Activated naive CD4-positive, alpha-beta T cell treated with anti-CD3 and anti-CD28 coated beads, Interleukin-2, amount 50 U/mL, for 72 hours (primary cell): ENCODE measurements at places on chromosomes 2 and 18. TPM values are rescaled to one million over a fixed set of nuclear protein-coding genes. Genes with fewer than 3 reads are reported as not detected.

Gene CYP27C1
- not detected for total RNA-seq

Gene CIDEA
- not detected for total RNA-seq

Gene NEUROD1
- total RNA-seq, result not detected

Gene NAT8
- total RNA-seq, result not detected

Gene ANKRD30BL
- total RNA-seq, result not detected

Gene CFAP53
- total RNA-seq, result 0.82 TPM

Gene DOCK10
- 173 TPM for total RNA-seq

Gene RAMP1
- total RNA-seq, result 0.47 TPM

Gene SLC9A4
- 0.23 TPM for total RNA-seq

Gene IAH1
- 65.8 TPM for total RNA-seq

Gene TTN
- 4.3 TPM for total RNA-seq

Gene TMEM182
- 7.4 TPM for total RNA-seq

Gene EHD3
- total RNA-seq, result 1.9 TPM

Gene CRYGC
- not detected for total RNA-seq

Gene CYS1
- total RNA-seq, result not detected

Gene HOXD1
- total RNA-seq, result not detected

Gene DLGAP1
- not detected for total RNA-seq

Gene MYCN
- total RNA-seq, result not detected

Gene PKDCC
- not detected for total RNA-seq

Gene PAX3
- total RNA-seq, result not detected

Gene LYG2
- total RNA-seq, result not detected

Gene SULT1C4
- total RNA-seq, result not detected

Gene RNU2-63P
- 12.6 TPM for total RNA-seq

Gene MAIP1
- total RNA-seq, result 29.6 TPM

Gene UGT1A4
- not detected for total RNA-seq

Gene IL36A
- not detected for total RNA-seq

Gene DCTN1
- 45.6 TPM for total RNA-seq

Gene TMEM163
- total RNA-seq, result not detected

Gene AUP1
- total RNA-seq, result 42.3 TPM

Gene C2orf80
- not detected for total RNA-seq

Gene SPDYA
- 2.0 TPM for total RNA-seq

Gene LAMA3
- 0.07 TPM for total RNA-seq

Gene CDH20
- total RNA-seq, result 0.09 TPM

Gene TTC39C
- total RNA-seq, result 46.2 TPM

Gene SCRN3
- total RNA-seq, result 11.0 TPM

Gene REG1A
- not detected for total RNA-seq

Gene G6PC2
- total RNA-seq, result not detected

Gene IL36G
- total RNA-seq, result not detected

Gene HDLBP
- total RNA-seq, result 297 TPM

Gene ZNF521
- total RNA-seq, result not detected

Gene PLEK
- total RNA-seq, result 1.4 TPM

Gene PTH2R
- total RNA-seq, result 0.09 TPM

Gene SPRED2
- total RNA-seq, result 8.3 TPM

Gene IRS1
- total RNA-seq, result 2.7 TPM

Gene LRRC30
- not detected for total RNA-seq

Gene CD8B
- total RNA-seq, result 1.3 TPM

Gene FABP1
- total RNA-seq, result not detected

Gene MOGAT1
- not detected for total RNA-seq

Gene FBXO36
- total RNA-seq, result 1.3 TPM

Gene KLF11
- 1.1 TPM for total RNA-seq
